Kidney epithelial cell (primary cell): ENCODE measurements at places on chromosomes 2 and 18. TPM values are rescaled to one million over a fixed set of nuclear protein-coding genes. Genes with fewer than 3 reads are reported as not detected.

The CYP27C1 gene
- 1.1 and 2.3 TPM in 2 replicates for total RNA-seq

The TYMS gene
- total RNA-seq = 22.1 and 22.7 TPM in 2 replicates

The SLC35G4 gene
- total RNA-seq = not detected in 2 replicates

The CXCR1 gene
- not detected in 2 replicates for total RNA-seq

The SULT1C2 gene
- total RNA-seq = 8.4 and 10.4 TPM in 2 replicates

The BOLL gene
- total RNA-seq = not detected in 2 replicates

The MC5R gene
- not detected in 2 replicates for total RNA-seq

The PJVK gene
- total RNA-seq = 2.7 and 3.8 TPM in 2 replicates

The CMPK2 gene
- total RNA-seq = 9.0 and 9.8 TPM in 2 replicates

The KIAA2012 gene
- total RNA-seq = not detected in 2 replicates

The CCDC85A gene
- 0.27 and 0.29 TPM in 2 replicates for total RNA-seq

The IL1B gene
- total RNA-seq = 0.13 TPM in 1 of 2 replicates, not detected in the other

The SULT6B1 gene
- not detected in 2 replicates for total RNA-seq

The STPG4 gene
- total RNA-seq = not detected in 2 replicates

The SERPINB12 gene
- total RNA-seq = not detected in 2 replicates

The SMIM21 gene
- not detected in 2 replicates for total RNA-seq

The SAG gene
- not detected in 2 replicates for total RNA-seq

The RASGRP3 gene
- 6.7 and 17.6 TPM in 2 replicates for total RNA-seq

The MEX3C gene
- total RNA-seq = 60.1 and 64.7 TPM in 2 replicates

The SLC14A1 gene
- 0.08 TPM in 1 of 2 replicates, not detected in the other for total RNA-seq

The MCFD2 gene
- total RNA-seq = 109 and 175 TPM in 2 replicates

The SRD5A2 gene
- total RNA-seq = under 0.01 and 0.17 TPM in 2 replicates

The GCKR gene
- 0.27 and 0.88 TPM in 2 replicates for total RNA-seq

The EVX2 gene
- total RNA-seq = not detected in 2 replicates

The STARD7 gene
- total RNA-seq = 96.1 and 104 TPM in 2 replicates

The TUBA3D gene
- not detected in 2 replicates for total RNA-seq

The C18orf54 gene
- 3.4 and 4.4 TPM in 2 replicates for total RNA-seq

The TRABD2A gene
- total RNA-seq = 0.34 and 0.50 TPM in 2 replicates
